ENCODE measurements at places on chromosomes 12 and 14.

- DNase-seq = no peak
Measured at GRCh38 chr14:30450631-30451545, 108.1 kb upstream of the G2E3 start.

GRCh38 chr12:84124211-84124610, 788.4 kb downstream of the SLC6A15 start:
- no peak for DNase-seq

- DNase-seq = no peak
Measured at GRCh38 chr12:69027411-69027881, 94.5 kb upstream of the CPM start.

GRCh38 chr14:72590577-72590976, 303.3 kb downstream of the DPF3 start:
- peak; percentile 37 for DNase-seq

GRCh38 chr12:75554556-75554880, 43.1 kb upstream of the KRR1 start:
- no peak for DNase-seq

GRCh38 chr14:102620413-102620812, 28.0 kb downstream of the RCOR1 start:
- DNase-seq = no peak

DNA sequence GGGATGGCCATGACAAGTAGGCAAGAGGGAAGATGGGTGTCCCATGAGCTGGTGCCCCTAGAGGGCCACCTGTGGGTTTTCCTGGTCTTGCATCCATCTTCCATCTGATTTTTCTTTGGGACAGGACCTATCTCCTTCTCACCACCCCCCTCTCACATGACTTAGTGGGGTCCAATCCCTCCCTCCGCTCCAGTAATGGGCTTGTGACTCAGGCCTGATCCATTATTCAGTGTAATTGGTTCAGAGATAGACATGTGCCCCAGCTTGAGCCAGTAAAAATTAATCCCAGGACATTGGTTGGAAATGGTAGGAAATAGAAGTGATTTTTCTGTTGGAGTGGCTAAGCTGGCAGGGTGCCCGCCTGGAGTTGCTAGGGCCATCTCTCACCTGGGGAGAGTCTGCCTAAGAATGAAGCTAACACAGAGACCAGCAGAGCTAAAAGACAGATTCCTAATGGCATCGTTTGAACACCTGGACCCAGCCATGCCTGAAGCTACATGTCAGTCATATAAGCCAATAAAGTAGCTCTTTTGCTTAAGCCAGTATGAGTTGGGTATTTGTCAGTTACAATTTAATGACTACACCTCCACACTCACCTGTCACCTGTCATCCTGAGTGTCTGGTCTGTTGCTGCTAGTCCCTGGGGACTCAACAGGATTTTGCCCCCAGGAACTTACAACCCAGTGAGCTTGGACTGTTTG, 14.7 kb downstream of the RASAL1 start:
- no peak for DNase-seq

GRCh38 chr14:76761136-76761959, at the start of gene VASH1:
VASH1 (plus strand) TSS chr14:76761468; CDS start chr14:76762822, 1,354 bp downstream.
- DNase-seq = peak; percentile 58

GRCh38 chr12:63319386-63319785, 168.4 kb upstream of the AVPR1A start:
- DNase-seq = no peak

DNA sequence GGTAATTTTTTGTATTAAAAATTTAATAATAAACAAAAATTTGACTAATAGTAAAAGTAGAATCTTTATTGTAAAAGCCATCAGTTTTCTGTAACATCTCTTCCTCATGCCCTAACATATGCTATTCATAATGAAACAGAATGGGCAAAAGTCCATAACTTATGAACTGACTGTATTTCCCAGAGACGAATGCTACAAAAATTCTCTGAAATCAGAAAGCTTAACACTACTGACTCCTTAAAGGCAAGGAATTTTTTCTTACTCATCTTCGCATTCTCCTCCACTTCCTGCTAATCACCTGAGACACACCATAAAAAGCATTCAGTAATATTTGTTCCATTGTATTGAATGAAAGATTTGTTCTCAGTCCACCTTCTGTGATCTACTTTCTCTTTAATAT, 17.6 kb downstream of the MON2 start:
- DNase-seq = no peak

DNA sequence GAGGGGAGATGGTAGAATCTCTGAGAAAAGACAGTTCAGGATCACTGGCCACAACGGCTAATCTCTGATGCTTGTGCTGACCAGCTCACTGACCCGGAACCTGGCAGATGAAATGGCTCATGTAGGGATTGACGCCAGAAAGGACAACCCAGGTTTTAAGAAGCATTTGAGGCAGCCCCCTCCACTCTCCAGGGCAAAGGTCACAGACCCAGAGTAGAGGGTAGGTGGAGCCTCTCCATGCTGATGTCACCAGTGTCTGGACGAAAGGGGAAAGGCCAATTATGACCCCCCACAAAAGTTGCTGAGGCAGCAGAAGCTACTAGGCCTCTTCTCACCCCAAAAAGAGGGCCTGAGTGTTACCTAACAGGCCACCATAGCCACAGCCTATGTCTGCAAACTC, 1.2 kb downstream of the METTL1 start:
- DNase-seq = no peak

GRCh38 chr14:24398653-24399446, at the start of gene NYNRIN:
NYNRIN (plus strand) TSS chr14:24399003; CDS start chr14:24399247, 244 bp downstream.
- DNase-seq = peak; percentile 23

GRCh38 chr14:68968721-68969120, 10.4 kb downstream of the ACTN1 start:
- DNase-seq = no peak

DNA sequence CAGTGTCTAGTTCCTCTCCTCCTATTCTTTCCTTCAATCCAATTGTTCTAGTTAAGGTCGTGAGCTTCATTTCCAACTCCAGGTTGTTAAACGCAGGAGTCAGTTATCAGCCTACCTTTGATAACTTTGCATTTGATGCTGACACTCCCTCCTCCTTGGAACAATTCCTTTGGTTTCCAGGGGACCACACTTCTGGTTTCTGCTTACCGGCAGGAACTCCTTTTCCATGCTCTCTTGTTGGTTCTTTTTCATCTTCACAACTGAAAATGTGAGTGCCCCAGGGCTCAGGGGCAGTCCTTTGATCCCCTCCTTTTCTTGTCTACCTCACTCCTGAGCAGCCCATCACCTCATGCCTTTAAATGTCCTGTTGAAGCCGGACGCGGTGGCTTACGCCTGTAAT, 5.0 kb downstream of the EEF1AKMT3 start:
- no peak for DNase-seq

- peak; percentile 55 for DNase-seq
Measured at GRCh38 chr12:110039085-110039807, 9.1 kb downstream of the C12orf76 start.

GRCh38 chr12:32107359-32108267, 966 bp downstream of the BICD1 start:
- DNase-seq = no peak

DNA sequence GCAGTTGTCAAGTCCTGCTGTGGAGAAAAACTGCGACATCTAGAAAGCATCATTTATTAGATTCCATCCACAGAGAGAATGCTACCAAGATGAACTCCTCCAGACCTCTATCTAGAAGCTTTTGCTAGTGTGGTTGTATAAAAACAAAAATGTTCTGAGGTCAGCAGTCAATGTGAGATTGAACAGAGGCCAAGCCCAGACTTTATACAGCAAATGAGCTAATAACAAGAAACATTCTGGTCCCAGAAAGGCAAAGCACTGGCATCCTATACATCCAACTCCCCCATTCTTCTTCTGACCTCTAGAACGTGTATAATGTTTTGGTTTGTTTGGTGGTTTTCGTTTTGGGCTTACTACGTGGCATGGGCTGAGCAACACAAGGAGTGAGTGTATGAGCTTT, 26.7 kb upstream of the RIN3 start:
- DNase-seq = no peak

DNA sequence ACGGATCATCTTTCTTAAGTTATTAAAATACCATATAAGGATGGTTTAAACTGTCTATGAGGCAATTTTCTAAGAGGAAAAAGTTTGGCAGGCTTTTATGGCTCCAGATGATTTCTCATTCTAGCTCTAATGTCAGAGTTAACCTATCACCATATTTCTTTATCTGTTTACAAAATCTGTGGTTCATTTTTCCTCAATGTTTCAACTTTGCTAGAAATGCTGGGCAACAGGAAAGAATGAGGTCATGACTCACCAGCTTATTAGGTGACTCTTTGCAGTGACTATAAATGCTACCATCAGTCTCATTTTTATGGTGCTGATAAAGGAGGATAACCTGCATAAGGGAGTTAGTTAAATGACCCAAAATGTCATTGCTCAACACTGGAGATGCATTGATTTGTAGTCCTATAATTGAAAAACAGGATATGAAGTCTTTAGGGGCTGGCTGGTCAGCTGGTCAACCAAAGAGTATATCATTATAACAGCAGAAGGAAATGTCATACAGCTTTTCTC, 45.3 kb upstream of the RAP1B start:
- peak; percentile 14 for DNase-seq

DNA sequence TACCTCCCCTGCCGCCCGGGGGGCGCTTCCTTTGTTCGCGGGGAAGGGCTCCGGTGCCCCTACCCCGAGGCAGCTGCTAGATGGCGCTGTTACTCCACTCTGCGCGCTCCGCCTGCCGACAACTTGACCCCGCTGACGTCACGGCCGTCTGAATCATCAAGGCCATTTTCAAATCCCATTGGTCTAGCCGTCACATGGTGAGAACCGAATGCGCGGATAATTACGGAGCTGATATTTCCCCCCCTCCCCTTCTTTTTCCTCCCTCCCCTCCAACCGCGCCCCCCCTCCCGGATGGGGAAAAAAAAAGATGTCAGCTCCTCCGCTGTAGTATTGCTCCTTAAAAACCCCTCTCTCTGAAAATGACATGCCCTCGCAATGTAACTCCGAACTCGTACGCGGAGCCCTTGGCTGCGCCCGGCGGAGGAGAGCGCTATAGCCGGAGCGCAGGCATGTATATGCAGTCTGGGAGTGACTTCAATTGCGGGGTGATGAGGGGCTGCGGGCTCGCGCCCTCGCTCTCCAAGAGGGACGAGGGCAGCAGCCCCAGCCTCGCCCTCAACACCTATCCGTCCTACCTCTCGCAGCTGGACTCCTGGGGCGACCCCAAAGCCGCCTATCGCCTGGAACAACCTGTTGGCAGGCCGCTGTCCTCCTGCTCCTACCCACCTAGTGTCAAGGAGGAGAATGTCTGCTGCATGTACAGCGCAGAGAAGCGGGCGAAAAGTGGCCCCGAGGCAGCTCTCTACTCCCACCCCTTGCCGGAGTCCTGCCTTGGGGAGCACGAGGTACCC, at the start of gene HOXC10:
Gene HOXC10, plus strand, starts transcription at position 246 of the 791 bp plus-strand sequence. Its CDS starts 114 bp downstream, at position 360.
- peak; percentile 73 for DNase-seq

DNA sequence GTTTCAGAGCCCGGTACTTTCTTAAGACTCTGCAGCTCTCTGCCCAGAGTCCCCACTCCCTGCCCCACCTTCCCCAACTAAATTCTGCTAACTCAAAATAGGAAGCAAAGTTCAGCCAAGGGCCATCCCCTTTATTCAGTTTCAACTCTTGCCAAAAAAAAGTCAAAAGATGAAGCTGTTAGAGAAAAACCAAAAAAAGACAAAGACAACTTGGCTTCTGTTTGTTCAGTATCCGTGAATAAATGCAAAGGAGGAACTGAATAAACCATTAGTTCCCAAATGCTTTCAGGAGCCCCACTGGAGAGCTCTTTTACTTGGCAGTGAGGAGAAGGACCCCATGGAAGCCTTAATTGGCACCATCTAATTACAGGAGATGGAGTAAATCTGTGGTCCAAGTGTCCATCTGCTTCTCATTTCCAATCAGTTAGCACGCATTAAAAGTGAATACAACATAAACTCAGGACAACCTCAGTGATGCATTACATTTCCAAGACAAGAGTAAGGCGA, 155.4 kb upstream of the GZMB start:
- DNase-seq = no peak

DNA sequence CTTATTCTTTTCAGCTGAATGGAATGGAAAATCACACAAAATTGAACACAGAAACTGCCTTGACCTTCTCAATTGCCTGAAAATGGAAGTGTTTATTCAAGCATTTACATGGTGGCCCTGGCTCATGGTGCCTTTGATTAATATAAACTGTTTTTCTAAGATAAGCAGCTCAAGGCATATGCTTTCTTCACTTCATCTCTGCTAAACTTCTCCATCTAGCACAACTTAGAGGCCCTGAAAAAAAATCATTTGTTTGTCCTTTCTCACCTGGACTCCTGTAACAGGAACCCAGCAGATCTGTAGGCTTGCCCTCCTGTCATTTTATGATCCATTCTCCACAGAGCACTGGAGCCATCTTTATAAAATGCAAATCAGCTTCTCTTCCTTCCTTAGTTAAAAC, 117.5 kb upstream of the KRR1 start:
- DNase-seq = no peak

DNA sequence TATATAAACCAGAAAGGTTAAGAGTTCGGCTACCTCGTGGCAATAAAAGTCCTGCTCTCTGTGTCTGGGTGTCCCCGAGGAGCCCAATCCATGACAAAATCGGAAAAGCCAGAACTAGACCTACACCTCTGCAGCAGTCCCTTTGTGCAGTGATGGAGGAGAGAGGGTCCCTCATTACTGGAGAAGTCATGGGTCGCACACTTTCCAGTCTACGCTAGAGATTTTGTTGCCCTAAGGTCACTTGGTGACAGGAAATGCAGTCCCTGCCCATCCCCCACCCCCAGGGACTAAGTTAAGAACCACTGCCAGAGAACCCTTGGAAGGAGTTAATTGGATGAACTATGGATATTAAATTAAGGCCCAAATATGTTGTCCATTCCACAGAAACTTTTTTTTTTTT, 104.4 kb upstream of the ATF7IP start:
- no peak for DNase-seq

DNA sequence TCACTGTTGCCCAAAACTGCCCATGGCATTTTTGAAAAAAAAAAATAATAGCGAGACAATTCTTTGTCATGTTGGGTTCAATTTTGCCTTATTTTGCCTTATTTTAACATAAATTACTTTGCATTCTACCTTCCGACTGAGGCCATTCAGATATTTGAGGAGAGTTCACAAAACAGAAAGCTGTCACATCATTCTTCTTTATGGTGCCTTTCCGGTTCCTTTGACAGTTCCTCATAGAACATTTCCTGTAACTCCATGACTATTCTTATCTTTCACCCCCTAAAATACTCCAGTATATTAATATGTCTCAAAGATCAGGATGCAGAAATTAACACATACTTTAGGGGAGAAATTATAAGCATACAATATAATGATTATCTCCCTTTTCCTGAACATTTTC, 476.7 kb downstream of the NOVA1 start:
- DNase-seq = no peak

DNA sequence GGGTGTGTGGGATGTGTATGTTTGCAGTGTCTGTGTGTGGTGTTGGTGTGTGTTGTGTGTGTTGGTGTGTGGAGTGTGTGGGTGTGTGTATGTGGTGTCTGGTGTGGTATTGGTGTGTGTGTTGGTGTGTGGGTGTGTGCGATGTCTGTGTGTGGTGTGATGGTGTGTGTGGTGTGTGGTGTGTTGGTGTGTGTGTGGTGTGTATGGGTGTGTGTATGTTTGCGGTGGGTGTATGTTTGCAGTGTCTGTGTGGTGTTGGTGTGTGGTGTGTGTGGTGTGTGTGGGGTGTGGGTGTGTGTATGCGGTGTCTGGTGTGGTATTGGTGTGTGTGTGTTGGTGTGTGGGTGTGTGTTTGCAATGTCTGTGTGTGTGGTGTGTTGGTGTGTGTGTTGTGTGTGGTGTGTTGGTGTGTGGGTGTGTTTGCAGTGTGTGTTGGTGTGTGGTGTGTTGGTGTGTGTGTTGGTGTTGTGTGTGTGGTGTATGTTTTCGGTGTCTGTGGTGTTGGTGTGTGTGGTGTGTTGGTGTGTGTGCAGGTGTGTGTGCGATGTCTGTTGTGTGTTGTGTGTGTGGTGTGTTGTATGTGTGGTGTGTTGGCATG, 15.7 kb downstream of the MLXIP start:
- DNase-seq = no peak
